Glutamatergic neuron (in vitro differentiated cells): ENCODE measurements at places on chromosomes 16 and 17. TPM values are rescaled to one million over a fixed set of nuclear protein-coding genes. Genes with fewer than 3 reads are reported as not detected.
A peak's percentile ranks its signal among the peaks of the same experiment; 100 is the strongest.

GRCh38 chr17:40518401-40519088 is 17.1 kb upstream of the TNS4 start:
- no peak for DNase-seq

DNA sequence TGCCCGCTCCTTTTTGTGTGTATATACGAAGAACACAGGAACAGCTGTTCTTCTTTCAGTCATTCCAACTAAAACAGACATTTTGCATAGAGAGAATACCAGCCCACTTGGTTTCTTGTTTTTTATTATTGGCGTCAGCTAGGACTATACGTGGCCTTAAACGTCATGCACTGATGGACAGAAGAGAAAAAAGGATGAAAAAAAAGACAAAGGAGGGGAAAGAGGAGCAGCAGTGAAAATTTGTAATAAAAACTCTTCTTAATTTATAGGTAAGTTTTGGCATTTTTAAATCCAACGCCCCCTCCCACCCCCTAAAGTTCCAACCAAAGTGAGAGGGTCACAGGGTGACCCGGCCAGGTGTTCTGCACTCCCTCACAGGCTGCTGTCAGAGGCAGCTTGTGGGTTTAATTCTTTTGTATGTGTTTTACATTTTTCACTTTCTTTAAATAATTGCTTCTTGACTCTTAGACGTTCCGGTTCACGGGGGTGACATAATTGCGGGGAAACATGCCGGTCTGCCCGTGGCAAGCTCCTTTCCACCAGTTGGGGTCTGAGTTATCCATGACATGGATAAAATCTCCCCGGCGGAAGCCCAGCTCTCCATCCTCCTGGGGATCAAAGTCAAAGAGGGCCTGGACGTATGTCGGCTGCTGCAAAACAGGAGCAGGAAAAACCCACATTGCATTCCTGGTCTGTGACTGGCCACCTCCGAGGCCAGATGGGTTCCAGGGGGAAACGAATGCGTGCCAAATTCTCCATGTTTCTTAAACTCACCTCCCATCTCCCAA is 30.9 kb upstream of the SLC25A19 start:
- no peak for DNase-seq

DNA sequence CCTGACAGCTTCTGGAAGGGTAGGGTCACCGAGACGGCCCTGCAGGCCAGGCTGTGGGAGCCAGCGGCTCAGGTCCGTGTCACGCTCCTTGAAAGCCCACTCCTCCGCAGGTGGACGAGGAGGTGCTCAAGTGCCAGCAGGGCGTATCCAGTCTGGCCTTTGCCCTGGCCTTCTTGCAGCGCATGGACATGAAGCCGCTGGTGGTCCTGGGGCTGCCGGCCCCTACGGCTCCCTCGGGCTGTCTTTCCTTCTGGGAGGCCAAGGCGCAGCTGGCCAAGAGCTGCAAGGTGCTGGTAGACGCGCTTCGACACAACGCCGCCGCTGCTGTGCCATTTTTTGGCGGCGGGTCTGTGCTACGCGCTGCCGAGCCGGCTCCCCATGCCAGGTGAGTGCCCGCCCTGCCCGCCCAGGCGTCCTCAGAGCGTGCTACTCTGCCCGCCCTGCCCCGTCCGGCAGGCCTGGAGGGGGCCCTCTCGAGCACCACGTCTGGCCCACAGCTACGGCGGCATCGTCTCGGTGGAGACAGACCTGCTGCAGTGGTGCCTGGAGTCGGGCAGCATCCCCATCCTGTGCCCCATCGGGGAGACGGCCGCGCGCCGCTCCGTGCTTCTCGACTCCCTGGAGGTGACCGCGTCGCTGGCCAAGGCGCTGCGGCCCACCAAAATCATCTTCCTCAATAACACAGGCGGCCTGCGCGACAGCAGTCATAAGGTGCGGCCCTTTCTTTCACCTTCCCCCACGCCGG is 1.3 kb downstream of the NAGS start:
- peak; percentile 60 for DNase-seq

Gene FBXO39
- total RNA-seq = not detected

Gene KRTAP9-8
- total RNA-seq = not detected

DNA sequence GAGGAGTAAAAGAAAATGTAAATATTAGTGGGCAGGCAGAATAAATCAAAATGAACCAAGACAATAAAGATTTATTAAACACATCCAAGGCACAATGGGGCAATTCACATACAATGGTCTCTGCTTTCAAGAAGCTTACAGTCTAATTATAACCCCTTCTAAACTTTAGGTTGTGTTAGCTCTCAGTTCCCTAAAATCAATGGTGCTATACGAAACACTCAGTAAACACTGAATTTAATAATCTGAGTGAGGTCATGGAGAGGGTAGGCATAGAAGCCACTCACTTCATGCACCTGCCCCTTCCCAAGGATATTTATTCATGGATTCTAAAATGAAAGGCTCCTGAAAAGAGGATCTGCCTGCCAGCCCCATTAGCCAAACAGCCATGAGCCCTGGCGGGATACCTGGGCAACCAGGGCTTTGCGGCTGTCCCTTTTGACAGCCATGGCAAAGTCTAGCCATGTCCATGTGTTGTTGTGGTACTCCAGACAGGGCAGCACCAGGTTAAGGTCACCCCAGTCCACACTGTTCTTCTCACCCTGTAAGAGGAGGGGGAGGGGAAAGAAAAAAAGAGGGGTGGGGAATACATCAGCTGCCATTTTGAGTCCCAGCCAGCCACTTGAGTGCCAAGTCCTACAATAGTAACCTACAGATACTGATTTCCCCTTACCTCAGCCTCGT is 1.4 kb upstream of the RSKR start:
- no peak for DNase-seq

Gene RPRML
- 4.5 TPM for total RNA-seq

Gene PDIA2
- 11.8 TPM for total RNA-seq

DNA sequence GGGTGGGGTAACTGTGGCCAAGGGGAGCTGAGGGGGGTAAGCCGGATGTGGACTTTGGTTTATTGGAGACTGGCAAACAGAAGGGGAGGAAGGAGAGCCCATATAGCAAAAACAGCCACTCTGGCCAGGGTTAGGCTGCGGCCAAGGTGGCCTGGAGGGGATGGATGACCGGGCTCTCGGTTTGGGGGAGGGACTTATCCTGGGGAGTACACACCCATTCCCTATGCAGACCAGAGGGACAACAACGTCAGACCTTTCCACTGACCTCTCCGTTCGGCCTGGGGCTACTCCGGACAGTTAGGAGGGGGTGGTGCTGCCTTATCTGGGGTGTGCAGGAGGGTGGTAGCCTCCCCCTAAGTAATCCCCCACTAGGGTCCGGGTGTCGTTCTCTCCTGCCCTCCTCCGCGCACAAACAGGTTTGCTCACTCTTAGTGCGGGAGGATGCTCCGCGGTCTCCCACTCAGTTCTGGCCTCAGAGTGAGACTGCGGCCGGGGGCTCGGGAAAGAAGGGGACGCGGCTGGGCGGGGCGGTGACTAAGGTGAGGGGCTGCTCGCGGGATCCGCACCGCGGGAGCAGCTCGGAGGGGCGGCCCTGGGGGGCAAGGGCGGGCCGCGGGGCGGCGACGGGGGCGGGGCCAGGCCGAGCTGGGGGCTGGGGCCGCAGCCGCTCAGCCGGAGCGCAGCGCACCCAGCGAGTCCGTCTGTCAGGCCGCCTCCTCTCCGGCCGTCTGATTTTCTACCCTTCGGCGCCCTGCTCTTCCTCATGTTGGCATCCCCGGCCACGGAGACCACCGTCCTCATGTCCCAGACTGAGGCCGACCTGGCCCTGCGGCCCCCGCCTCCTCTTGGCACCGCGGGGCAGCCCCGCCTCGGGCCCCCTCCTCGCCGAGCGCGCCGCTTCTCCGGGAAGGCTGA is at the start of gene WNK4:
Gene WNK4 (plus strand): TSS at position 675 of the 915 bp plus-strand sequence. CDS start 89 bp downstream, at position 764.
- DNase-seq = peak; percentile 67

GRCh38 chr16:88705076-88705684 is 1.0 kb downstream of the RNF166 start:
- DNase-seq = no peak

GRCh38 chr16:65121870-65122723 is at the start of gene CDH11:
TSS of gene CDH11 (minus strand) at chr16:65122063. CDS start at chr16:65004869, 117,194 bp downstream.
- DNase-seq = peak; percentile 58

Gene SLC38A8
- not detected for total RNA-seq

DNA sequence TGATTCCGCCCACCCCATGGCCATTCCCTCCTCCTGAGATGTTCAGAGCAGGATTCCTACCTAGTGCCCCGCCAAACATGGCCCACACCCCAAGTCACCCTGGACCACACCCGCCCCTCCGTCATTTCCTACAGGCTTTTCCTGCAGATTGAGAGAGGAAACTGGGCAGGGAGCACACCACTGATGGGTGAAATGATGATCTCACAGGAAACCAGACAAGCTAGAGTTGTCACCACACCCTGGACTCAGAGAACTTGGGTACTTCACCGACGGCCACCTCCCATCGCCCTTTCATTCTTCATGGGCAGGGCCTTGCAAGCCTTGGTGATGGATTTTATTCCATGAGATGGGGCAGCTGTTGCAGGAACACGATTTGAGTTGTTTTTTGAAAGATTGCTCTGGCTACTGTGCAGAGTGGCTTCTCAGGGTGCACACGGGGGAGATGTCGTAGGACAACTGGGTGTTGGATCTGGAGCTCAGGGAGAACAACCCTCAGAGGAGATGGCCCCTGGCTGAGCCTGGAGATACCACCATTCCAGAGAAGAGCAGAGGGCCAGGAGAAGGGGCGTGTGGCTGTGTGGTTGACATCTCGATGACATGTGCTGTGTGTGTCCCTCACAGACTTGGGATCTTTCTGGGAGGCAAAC is 7.4 kb upstream of the B9D1 start:
- DNase-seq = no peak

Gene TAT
- total RNA-seq = not detected

Gene ALOXE3
- not detected for total RNA-seq

DNA sequence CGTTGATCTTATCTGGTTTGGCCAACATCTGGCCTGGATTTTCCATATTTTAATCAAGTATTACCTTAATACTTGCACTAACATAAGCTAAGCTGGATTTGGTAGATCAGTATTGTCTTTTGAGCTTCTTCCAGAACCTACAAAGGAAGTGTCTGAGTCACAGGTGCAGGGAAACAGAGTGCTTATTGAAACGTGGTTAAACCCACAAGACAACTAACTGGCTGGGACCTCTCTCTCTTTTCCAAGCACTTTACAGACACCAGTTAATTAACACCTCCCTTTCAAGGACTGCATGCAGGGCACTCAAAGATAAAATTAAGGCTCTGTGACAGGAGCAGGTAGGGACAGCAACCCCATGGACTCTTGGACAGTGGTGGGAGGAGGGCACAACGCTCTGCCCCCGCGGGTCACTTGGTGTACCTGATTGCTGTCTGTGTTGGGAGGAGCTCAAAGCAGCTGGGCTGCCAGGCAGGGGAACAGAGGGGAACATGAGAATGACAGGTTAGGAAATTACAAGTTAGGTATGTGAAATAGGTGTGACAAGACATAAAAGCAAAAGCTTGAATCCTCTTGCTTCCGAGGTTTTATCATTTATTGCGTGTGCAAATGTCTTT is 133.7 kb upstream of the MON1B start:
- no peak for DNase-seq

DNA sequence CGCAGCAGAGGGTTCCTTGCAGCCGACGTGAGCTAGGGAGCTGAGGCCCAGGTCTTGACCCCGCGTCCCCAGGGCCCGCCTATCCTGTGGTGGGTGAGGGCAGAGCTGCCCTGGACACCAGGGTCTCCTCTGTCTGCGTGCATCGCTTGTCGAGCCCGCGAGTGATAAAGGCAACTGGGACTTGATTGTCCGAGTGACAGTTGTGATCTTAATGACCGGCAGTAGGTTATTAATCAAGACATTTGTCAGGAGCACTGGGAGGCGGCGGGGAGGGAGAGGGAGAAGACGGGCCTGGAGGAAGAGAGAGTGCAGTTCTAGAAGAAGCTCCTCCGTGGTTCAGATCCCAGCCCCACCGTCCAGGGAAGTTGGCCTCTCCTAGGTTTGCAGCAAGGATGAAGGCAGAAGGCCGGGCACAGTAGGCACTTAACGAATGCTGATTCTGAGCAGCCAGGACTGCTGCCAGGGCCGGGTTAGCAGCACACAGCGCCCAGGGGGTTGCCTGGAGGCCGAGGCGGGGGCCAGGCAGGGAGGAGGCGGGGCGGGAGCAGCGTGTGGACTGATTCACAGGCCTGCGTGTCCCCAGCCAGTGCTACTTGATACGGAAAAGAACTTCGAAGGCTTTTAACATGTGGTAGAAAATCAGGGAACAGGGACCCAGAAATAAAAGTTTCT is 11.3 kb upstream of the GSE1 start:
- no peak for DNase-seq

Gene AATK
- 27.0 TPM for total RNA-seq

Gene KRTAP4-6
- not detected for total RNA-seq

Gene MYH11
- total RNA-seq = 0.10 TPM

GRCh38 chr17:7403043-7403726 is 712 bp downstream of the TMEM256 start:
- peak; percentile 85 for DNase-seq

Gene TMC7
- 2.5 TPM for total RNA-seq

DNA sequence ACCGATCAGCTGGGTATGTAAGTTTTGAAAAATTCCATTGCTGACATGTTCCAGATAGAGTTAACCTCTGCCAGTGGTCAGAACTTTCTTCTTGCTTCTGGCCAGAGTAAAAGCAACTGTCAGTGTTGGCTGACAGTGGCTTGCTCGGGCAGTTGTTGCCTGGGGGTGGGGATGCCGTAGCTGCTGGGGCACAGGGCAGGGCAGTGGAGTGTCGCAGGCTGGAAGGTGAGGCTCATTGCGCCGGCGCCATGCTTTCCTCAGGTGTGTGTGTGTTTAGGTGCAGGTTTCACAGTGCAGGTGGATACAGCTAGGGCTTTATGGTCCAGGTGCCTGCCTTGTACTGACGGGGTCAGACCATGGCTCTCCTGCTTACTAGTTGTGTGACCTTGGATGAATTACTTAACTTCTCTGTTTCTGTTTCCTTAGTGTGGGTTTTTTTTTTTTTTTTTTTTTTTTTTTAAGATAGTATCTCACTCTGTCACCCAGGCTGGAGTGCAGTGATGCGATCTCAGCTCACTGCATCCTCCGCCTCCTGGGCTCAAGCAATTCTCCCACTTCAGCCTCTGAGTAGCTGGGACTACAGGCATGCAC is 156.4 kb downstream of the SNX29 start:
- DNase-seq = no peak

- peak; percentile 61 for DNase-seq
These were observed 33.9 kb downstream of the AXIN1 start for GRCh38 chr16:318628-319027.

DNA sequence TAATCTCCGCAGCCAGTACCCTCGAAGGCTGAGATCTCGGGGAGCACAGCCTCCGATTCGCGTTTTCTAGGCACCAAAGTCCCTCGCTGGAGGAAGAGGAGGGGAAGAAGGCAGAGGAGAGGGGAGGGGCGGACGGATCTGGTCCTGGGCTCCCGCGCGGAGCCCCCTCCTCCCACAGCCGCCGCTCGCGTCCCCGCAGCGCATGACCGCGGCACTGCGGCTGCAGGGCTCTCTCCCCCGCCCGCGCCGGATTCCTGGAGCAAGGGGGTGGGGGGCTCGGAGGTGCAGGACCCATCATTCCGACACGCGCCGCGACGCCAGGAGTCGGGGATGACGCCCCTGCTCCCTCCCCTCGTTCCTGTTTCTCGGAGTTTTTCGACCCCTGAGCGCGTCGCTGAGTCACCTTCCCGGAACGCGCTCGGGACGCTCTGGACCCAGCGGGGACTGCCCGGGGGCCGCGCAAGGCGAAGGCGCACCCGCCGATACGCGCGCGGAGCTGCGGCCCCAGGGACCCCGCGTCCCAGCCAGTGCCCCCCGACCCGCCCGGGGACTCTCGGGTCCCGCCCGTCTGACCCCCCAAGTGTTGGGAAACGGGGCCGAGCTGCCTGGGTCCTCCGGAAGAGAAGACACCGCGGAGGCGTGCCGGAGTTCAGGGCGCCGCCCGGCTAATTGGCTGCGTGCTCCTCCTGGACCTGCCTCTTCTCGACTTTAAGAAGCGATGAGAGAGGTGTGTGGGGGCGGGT is 1.4 kb upstream of the SPHK1 start:
- DNase-seq = peak; percentile 39

- DNase-seq = peak; percentile 29
These were observed 6.4 kb downstream of the HAP1 start for GRCh38 chr17:41728056-41728455.
